ENCODE measurements at places on chromosomes 13 and 19. TPM values are rescaled to one million over a fixed set of nuclear protein-coding genes. Genes with fewer than 3 reads are reported as not detected.

The OR7C1 gene
- total RNA-seq, result not detected

DNA sequence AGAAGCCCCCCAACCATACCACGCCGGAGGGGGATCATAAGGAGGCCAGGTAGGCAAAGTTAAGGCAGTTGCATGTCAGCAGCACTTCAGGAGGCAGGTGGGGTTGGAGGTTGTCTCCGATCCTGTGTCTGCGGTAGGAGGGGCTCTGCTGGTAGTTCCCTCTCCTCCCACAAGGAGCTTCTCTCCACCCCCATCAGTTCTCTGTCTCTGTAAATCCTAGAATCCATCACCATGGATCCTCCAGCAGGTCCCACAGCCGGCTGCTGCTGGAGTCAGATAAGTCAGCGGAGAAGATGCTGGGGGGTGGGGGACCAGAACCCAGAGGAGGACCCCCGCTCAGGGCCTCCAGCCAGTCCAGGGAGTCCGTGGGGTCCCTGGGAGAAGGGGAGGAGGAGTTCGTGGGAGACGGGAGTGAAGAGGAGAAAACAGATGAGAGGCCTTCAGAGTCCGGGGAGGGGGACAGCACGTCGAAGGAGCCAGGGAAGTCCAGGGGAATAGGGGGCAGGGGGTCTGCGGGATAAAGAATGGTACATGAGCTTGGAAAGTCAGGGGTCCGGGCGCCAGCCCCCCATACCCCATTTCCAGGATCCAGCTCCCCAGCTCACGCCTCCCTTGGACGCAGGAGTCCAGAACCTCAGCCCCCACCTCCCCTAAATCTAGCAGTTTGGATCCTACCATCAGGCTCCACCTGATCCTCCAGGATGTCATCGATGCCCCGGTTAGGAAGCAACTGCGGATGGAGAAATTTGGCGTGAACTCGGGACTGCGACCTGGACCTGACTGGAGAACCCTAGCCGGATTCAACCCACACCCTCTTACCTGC, 6.3 kb downstream of the MAMSTR start:
- H3K27me3 ChIP-seq, result no peaks in the 10 kb centered on the region
- no peaks in the 10 kb centered on the region for H3K36me3 ChIP-seq
- peaks cover 37% of the 10 kb centered on the region for H3K4me1 ChIP-seq
- H3K4me3 ChIP-seq, result peak overlapping the region; percentile 91
- DNase-seq, result no peak

GRCh38 chr13:79673310-79673992, 192.5 kb downstream of the NDFIP2 start:
- H3K27me3 ChIP-seq, result no peaks in the 10 kb centered on the region
- no peak overlapping the region for H3K4me3 ChIP-seq
- no peak overlapping the region for H3K27ac ChIP-seq

The NOVA2 gene
- 0.22 TPM for total RNA-seq

DNA sequence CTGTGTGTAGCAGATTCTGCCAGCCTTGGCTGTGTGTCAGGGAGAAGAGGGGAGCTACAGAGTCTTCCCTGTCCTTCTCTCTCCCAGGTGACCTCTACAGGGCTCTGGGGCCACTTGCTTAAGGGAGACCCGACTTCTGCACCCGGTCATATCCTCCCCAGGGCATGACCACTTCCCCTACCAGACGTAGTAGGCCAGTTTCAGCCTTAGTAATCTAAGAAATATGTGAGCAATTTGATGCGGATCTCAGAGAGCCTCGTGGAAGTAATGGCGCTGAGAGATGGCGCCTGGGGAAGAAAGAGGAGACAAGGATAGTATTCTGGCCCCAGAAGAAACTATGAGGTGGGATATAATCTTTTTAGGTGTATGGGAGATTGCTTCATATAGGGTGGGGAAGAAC, 41.9 kb downstream of the NFIX start:
- no peak for DNase-seq
- no peaks in the 10 kb centered on the region for H3K27me3 ChIP-seq
- no peak overlapping the region for H3K4me3 ChIP-seq
- peak overlapping the region; percentile 82 for H3K27ac ChIP-seq
- H3K36me3 ChIP-seq, result peaks cover 8% of the 10 kb centered on the region

The CGB7 gene
- total RNA-seq, result not detected

DNA sequence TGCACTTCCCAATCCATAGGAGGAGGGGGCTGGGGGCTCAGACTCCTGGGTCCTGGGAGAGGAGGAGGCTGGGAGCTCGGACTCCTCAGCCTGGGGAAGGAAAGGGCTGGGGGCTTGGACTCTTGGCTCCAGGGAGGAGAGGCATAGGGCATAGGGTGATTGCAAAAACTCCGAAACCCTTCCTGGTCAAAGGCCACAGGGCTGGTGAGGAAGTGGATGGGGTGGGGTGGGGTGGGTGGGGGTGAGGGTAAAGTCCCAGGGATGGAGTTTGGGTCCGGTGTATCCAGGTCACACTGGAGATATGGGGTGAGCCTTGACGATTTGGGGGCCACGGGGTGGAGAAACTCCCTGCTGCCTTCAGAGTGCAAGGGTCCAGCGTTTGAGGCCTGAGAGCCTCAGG, 2.8 kb downstream of the MYH14 start:
- DNase-seq, result no peak
- H3K4me1 ChIP-seq, result peaks cover 3% of the 10 kb centered on the region
- peaks cover 1% of the 10 kb centered on the region for H3K36me3 ChIP-seq
- no peak overlapping the region for H3K27ac ChIP-seq
- H3K4me3 ChIP-seq, result no peak overlapping the region

DNA sequence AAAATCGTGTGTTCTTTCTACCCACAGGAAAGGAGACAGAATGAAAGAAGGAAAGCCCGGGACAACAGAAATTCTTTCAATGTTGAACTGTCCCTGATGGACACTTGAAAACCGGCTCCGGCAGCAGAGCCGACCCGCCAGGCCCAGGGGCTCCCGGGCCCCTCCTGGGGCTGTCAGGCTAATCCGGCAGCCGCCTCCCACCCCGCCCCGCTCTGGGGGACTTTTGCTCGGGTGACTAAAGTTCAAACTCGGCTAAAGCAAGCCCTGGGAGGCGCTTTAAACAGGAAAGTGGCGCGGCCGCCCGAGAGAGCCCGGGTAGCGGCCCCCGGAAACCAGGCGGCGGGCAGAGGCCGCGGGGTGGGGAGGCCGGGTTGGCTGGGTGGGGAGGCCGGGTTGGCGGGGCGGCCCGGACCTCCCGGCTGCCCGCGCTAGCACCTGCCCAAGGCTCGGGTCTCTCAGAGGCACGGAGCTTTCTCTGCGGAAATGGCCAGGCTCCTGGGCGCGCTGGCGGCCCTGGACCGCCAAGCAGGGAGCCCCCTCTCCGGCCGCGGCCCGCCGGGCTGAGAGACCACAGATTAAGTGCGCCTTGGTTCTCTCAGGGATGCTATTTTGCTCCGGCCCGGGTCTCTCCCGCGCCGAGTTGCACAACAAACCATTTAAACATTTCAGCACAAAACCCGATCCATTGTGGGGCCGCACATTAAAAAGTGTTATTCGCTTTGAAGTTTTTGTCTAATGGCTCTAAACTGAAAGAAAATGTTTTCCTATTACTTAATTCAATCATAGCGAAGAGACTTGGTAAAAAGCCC, 2.6 kb upstream of the GSX1 start:
- peaks cover 5% of the 10 kb centered on the region for H3K36me3 ChIP-seq
- no peak for DNase-seq
- no peak overlapping the region for H3K27ac ChIP-seq
- no peak overlapping the region for H3K4me3 ChIP-seq

The ZNF90 gene
- 2.4 TPM for total RNA-seq

The PLK5 gene
- not detected for total RNA-seq

The SULT2A1 gene
- total RNA-seq, result not detected

DNA sequence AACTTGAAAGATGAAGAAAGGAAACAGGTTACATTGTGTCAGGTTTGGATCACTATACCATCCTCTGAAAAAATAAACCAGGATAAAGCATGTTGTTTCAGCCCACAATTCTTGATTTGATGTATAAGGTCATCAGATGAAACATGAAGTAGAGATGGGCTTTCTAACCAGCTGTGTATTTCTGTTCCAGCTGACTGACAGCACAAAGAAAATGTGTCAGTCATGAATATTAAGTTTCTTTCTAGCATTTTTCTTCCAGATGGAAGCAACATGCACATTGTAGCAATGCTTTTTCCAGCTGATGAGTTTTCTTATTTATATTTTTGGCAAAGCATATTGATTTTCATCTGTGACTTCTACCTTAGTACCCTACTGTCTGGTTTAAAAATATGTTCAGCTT, 199.6 kb downstream of the OXGR1 start:
- DNase-seq, result no peak
- H3K27ac ChIP-seq, result no peak overlapping the region
- H3K4me1 ChIP-seq, result no peaks in the 10 kb centered on the region
- no peaks in the 10 kb centered on the region for H3K36me3 ChIP-seq

- peaks cover 29% of the 10 kb centered on the region for H3K36me3 ChIP-seq
- H3K4me1 ChIP-seq, result peaks cover 16% of the 10 kb centered on the region
- H3K4me3 ChIP-seq, result no peak overlapping the region
Observed at GRCh38 chr13:98020271-98020670, 66.8 kb downstream of the IPO5 start.

DNA sequence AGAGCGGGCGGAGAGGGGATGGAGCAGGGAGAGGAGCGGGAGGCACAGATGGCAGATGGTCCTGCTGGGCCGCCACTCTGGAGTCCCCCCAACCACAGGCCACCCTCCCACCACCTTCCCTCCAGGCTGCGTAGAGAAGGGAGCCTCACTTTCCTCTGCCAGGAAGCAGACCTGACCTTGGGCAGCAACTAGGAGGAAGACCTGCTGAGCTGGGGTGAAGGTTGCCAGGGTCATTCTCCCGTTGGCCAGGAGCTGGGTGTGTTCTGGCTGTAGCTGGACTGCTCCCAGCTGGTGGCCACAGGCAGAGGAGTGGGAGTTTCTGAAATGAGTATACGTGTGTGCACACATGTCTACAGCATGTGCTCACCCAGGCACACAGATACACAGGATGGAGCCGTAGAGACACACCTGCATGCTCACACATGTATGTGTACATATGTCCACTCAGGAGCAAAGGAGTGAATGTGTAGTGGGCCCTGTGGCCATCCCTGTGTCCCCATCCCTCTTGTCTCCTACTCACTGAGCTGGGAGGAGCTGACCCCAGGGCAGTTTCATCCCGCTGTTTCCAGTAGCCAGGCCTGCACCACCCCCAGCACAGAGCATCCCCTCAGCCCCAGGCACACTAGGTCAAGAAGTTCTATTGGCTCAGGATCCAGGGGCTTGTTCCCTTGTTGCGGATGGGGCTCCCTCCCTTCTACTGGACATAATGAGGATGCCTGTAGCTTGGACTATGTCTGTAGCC, 53.0 kb downstream of the CHST8 start:
- H3K27ac ChIP-seq, result no peak overlapping the region
- no peak overlapping the region for H3K4me3 ChIP-seq
- no peak for DNase-seq
- H3K27me3 ChIP-seq, result peaks cover 17% of the 10 kb centered on the region

DNA sequence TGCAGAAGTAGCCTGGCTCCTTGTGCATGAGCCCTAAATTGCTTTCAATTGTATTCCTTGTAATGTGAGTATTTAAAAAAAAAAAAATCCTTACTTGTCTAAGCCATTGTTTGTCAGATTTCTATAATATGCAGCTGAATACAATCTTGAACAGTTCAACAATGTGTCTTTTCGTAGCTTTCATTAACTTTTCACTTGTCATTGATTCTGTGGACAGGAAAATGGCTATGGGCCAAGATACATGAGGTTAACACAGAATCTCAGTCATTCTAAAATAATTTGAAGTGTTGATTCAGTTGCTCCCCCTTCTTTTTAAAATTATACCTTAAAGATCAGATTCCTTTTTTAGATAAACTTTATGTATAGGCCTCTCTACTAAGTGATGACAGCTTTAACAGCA, 395.8 kb upstream of the KLF12 start:
- peak overlapping the region; percentile 43 for H3K27ac ChIP-seq
- no peaks in the 10 kb centered on the region for H3K27me3 ChIP-seq
- no peak for DNase-seq
- H3K36me3 ChIP-seq, result no peaks in the 10 kb centered on the region
- no peak overlapping the region for H3K4me3 ChIP-seq
- H3K4me1 ChIP-seq, result peaks cover 20% of the 10 kb centered on the region

DNA sequence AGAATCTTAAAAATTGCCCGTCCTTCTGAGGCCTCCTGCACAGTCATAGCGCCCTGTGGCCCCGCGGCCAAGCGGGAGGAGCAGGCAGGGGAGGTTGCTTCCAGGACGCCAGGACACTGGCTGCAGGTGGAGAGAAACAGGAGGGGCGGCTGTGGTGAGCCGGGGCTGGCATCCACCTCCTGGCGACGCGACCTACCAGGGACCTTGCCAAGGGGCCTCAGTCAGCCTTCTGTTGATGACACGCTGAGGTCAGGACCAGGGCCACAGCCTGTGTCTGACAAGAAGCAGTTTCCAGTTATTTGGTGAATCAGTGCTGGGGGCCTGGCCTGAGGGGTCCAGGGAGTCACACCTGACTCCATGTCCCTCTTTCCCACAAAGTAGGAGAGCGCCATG, 13.3 kb upstream of the MKNK2 start:
- H3K4me1 ChIP-seq, result peaks cover 26% of the 10 kb centered on the region
- no peaks in the 10 kb centered on the region for H3K36me3 ChIP-seq
- no peak for DNase-seq
- no peaks in the 10 kb centered on the region for H3K27me3 ChIP-seq
- no peak overlapping the region for H3K4me3 ChIP-seq
- no peak overlapping the region for H3K27ac ChIP-seq

DNA sequence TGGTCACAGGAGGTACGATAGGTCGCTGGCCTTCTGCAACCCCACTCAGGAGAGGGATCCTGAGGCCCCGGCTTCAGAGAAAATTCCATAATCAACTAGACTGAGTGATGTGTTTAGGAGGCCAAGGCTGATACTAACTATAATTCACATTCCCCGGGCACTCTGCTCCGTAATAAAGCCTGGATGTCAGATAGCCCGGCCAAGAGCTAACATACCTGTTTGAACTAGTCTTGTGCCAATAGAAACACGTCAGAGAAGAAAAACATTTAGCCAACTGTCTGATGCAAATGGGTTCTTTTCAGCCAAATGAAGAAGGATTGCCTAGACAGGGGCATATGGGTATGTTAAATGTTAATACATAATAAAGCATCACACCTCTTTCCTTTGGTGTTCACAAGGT, 204.2 kb downstream of the TSHZ3 start:
- H3K4me3 ChIP-seq, result no peak overlapping the region
